ENCODE measurements at places on chromosomes 7 and 10.

- DNase-seq: no peak
These were observed 43.0 kb downstream of the SRPK2 start for GRCh38 chr7:105345725-105346124.

- no peak for DNase-seq
These were observed 25.8 kb upstream of the IMMP2L start for GRCh38 chr7:111588065-111588433.

DNA sequence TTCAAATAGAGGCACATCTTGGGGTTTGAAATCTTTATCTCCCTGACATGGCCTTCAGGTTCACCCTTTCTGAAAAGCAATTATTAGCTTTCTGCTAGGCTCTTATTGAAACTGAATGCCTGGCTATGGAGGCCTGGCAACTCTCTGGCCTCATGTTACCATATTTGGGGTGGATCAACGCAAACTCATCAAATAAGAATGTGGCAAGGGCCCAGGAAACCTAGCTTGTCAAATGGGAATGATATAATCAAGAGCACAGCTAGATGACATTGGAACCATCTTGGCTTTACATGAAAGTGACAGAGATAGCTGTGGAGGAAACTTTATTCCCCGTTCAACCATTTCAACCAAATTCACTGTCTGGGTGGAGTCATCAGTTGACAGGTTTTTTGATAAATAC, 202.8 kb upstream of the SMIM30 start:
- no peak for DNase-seq

DNA sequence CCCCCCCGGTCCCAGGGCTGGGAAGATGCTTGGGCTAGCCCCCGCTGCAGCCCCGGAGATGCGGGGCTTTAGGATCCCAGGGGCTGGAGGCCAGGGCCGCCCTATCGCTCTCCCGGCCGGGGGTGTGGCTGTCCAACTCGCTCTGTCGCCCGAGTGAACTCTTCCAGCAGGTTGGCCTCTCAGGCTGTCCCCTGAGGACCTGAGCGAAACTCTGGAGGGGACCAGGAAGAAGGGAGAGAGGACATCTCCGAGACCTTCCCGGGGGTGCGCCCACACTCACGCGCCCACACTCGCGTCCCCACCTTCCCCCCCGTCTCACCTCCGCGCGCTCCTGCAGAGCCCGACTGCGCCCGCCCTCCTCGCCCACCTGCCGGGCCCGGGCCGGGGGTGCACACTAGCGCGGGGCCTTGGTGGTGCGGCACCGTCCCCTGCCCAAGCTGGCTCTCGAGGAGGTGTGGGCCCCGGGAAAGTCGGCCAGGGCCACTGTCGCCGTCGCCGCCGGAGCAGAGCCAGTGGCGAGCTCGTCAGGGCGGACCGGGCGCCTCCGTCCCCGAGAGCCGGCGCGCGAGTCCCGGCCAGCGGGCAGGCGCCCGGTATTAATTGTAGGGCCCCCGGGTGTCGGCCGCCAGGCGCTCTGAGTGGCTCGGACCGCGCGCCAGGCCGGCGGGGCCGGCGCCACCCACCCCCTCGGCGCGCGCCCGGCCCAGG, 101.7 kb upstream of the SVIL start:
- DNase-seq: peak; percentile 76

DNA sequence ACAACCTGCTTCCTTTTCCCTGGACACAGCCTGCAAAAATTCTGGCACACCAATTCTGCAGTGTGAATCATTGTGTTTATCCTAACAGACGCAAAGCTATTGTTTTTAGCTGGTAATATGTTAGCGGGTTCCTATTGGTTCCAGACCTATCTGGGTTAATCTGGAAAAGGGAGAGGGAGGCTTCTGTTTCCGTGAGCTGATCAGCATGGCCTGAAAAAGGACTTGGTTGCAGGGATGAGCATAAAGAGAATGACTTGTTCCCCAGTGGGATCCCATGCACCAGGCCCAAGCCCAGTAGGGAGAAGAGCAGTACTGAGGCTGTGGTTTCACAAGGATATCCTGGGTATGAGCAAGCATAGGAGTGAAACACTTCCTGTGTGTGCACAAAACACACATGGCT, 78.4 kb downstream of the PDE1C start:
- no peak for DNase-seq

- no peak for DNase-seq
These were observed 57.6 kb downstream of the MKI67 start for GRCh38 chr10:128068398-128069285.

DNA sequence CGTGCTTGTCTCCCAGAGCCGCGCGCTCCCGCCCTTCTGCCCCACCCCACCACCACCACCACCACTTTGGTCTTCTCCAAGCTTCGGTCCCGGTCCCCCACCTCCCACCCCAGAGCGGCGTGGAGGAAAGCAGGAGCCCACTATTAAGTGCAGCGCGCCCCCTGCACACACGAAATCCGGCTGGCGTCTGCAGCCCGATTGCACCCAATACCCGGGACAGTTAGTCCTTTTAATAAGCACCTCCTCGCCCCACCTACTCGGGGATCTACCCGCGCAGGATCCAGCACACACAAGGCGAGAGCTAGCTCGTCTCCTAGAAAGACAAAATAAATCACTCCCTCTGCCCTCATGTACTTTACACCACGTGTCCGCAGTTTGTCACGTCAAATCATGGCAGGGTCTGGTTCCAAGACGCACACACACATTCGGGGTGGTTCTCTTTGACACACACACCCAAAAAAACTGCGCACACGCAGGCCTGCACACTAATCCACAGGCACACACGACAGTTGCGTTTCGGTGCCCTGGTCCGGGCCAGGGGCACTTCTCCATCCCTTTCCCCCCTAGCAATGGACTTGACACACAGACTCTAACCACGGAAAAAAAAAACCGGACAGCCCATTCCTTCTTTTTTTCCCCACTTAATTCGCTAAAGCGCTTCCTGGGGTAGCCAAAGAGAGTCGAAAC, 1.6 kb downstream of the SFMBT2 start:
- DNase-seq: no peak

DNA sequence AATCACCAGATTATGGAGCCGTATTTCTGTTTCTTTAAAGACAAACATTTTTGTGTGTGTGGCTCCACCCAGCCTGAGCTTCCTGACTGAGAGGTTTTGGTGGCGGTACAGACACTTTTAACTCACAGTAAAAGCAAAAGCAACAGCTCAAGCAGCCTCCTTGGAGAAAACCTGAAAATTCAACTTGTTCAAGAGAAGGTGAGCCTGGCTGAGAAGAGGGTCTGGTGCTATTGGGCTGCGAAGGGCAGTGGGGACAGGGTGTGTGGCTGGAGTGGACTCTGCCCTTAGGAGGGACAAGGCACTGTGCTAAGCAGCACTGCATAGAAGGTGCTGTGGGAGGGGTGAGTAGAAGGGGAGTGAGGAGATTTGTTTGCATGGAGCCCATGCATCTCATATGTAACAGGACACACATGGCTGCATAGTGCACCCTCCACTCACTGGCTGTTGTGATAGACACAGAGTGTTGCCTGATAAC, at the start of gene GIMAP7:
GIMAP7 (plus strand) TSS at position 125 of the 475 bp plus-strand sequence. CDS start 5,103 bp downstream, outside the sequence.
- peak; percentile 63 for DNase-seq

Data from bone marrow (tissue), 2 donors.